G401 (cell line): ENCODE measurements at places on chromosomes 1 and 21. TPM values are rescaled to one million over a fixed set of nuclear protein-coding genes. Genes with fewer than 3 reads are reported as not detected.

ATP1A2 gene
- not detected in 2 replicates for total RNA-seq

ARL8A gene
- 15.1 and 17.0 TPM in 2 replicates for total RNA-seq

DNA sequence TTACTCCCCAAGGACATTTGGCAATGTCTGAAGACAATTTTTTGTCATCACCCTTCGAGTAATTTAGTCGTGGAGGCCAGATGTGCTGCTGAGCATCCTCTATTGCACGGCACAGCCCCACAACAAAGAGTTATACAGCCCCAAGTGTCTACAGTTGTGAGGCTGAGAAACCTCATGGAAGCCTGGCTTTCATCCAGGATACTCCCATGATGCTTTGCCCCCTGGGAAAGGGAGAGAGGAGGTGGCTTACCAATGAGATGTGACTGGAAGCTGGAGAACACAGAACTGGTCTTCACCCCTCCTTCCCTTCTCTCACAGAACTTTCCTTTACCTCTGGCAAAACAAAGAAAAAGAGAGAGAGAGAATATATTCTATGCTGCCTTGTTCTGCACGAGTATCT, 150.9 kb upstream of the VAMP3 start:
- DNase-seq = no peak

DNA sequence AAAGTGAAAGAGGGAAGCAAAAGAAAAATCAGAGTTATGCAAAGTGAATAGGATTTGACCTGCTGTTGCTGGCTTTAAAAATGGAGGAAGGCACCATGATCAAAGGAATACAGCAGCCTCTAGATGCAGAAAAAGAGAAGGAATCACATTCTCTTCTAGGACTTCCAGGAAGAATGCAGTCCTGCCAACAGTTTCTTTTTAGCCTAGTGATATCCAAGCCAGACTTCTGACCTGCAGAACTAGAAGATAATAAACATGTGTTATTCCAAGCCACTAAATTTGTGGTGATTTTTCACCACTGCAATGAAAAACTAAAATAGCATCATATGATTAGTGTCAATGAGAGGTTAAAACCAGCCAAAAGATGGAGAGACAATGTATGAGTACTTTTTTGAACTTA, 101.9 kb upstream of the ADAMTS5 start:
- DNase-seq = no peak

GRCh38 chr1:67843331-67843730, 10.1 kb upstream of the GNG12 start:
- no peak for DNase-seq

DNA sequence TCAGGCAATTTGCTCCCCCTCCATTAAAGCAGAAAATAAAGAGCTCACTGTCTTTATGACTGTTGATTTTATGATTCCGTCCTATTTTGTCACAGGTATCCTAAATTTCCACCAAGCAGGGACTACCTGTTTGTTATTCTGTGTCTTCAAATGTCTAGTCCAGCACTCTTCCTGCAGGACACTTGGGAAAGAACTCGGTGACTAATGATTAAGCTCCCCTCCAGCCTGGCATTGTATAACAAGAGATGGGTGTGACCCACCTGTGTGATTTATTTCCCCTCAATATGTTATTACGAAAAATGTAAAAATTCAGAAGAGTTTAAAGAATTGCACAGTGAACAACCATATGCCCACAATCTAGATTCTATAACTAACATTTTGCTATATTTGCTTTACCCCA, 42.9 kb upstream of the LRRN2 start:
- DNase-seq = no peak
